NCI-H460 (cell line): ENCODE measurements at places on chromosomes 1 and 21. TPM values are rescaled to one million over a fixed set of nuclear protein-coding genes. Genes with fewer than 3 reads are reported as not detected.

GRCh38 chr21:25501996-25502665, 105.2 kb downstream of the MRPL39 start:
- no peak for DNase-seq

GRCh38 chr1:33120436-33121231, 39.7 kb downstream of the AZIN2 start:
- DNase-seq, result no peak

DNA sequence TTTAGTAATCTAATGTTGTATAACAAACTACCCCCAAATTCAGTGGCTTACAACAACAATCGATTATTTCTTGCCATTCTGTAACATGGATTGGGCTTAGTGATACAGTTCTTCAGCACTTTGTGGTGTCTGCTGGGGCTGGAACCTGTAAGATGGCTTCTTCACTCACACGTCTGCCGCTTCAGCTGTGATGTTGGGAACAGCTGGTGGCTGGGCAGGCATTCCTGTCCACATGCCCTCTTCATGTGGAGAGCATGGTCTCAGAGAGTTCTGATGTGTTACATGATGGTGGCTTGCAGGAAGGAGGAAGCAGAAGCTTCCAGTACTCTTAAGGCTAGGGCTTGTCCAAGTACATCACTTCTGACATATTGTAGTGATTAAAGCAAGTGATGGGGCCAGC, 276.9 kb downstream of the PTBP2 start:
- DNase-seq, result no peak

GRCh38 chr1:6011161-6011945, 19.1 kb upstream of the NPHP4 start:
- DNase-seq, result no peak

DNA sequence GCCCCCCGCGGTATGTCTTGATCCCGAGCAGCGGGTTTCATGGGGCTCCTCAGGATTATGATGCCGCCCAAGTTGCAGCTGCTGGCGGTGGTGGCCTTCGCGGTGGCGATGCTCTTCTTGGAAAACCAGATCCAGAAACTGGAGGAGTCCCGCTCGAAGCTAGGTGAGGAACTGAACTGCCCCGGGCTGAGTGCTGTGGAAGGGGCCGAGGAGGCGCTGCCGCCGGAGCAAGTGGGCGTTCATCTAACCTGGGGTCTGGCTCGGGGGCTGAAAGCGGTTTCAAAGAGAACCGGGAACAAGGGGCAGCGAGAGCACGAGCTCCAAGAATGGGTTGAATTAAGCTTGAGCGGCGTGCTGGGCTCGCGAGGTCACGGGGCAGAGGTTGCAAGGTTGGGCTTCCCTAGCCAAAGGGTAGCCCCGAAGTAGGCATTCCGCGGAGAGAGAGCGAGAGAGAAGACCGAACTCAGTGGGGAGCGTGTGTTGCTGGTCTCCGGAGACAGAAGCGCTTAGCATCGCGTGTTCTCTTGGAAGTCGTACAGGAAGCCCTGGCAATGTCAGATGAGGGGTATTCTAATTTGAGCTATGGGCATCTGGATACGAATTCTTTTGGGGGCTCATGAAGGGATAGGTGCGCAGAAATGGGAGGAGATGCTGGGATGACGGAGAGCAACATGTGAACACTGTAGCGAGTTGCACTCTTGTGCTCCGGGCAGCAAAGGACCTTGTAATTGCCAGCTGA, 732 bp downstream of the HS2ST1 start:
- DNase-seq, result peak; percentile 15

DNA sequence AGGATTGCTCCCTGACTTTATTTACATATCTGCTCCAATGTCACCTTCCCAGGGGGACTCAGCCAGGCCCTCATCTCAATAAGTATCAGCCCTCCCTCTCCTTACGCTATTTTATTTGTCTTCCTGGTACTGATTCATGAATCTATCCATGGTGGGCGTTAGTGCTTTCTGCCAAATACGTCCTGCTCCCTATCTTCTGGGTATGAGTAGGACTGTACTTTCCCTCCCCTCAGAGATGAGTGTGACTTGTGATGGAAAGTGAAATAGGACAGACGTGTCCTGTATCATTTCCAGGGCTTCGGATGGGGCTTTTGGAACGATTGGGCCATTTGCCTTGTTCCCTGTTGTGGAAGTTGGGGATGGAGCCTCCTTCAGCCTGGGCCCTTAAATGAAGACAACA, 47.5 kb downstream of the FOXO6 start:
- no peak for DNase-seq

GRCh38 chr1:6485168-6486101, 6.0 kb downstream of the PLEKHG5 start:
- no peak for DNase-seq

GRCh38 chr1:8939362-8939995, 6.2 kb upstream of the CA6 start:
- DNase-seq, result no peak

GRCh38 chr1:98119796-98120195, 199.0 kb upstream of the DPYD start:
- DNase-seq, result peak; percentile 4

DNA sequence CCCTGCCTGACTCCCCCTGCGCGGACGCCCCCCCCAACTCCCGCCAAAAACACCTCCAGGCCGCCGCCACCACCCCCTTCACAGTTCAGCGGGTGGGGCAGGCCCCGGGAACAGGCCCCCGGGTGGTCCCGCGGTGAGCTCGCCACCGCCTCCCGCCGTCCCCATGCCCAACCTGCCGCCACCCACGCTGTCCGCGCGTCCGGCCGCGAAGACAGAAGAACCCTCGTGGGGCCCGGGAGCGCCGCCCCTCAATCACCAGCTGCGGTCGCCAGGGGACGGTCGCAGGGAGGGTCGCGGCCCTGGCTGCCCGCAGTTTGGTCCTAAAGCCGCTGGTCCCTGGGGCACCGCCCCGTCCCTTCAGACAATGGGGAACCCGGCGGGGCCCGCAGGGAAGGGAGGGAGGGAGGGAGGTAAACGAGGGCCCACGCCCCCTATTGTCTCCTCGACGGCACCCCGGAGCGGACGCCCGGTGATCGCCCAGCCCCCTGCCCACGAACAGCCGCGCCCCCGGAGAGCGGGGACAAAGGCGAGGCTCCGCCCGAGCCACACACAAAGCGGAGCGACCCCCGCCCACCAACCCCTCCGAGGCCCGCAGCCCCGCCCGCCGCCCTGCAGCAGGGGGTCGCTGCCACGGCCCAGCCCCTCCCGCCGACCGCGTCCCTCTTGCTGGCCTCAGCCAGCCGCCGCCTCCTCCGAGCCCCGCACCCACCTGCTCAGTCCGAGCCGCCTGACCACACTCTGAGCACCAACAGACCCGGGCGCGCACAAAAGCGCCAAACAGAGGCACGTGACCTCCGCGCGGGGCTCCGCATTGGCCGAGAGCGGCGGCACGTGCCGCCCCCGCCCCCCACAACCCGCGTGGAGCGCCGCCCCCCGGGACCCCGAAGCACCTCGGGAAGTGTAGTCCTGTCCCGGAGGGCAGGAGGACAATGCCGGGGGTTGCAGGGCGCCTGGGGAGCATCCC, at the start of gene STMN1:
Gene STMN1, minus strand, starts transcription at position 740 of the 964 bp plus-strand sequence. CDS start 1,743 bp downstream, outside the sequence.
- DNase-seq, result peak; percentile 58

- no peak for DNase-seq
These were observed 50.7 kb upstream of the TRAPPC10 start for GRCh38 chr21:43961382-43961909.

The SPTA1 gene
- total RNA-seq, result 0.20 and 1.1 TPM in 2 replicates

The DEDD gene
- 34.2 and 36.2 TPM in 2 replicates for total RNA-seq

The CCDC30 gene
- total RNA-seq, result 0.09 and 0.84 TPM in 2 replicates

The TRPM2 gene
- 5.7 and 6.8 TPM in 2 replicates for total RNA-seq

The SDHC gene
- 67.9 and 70.4 TPM in 2 replicates for total RNA-seq

The NBPF4 gene
- not detected in 2 replicates for total RNA-seq

The MTARC2 gene
- 7.3 and 10.7 TPM in 2 replicates for total RNA-seq
